Adrenal gland (tissue), 19 donors: ENCODE measurements at places on chromosomes 5 and 9.

DNA sequence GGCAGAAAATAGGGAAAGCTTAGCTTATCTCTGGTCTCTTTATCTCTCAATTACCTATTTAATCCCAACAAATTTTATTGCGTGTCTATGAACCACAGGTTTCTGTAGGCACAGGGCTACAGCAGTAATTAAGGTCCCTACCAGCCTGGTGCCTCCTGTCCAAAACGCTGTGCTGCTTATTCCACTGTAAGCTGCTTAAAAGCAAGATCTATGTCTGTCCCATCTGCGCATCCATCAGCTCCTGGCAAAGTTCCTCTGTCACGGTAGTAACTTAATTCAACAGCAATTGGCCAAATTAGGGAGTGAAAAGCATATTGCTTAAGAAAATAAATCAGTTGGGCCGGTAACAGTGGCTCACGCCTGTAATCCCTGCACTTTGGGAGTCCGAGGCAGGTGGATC is 235.8 kb upstream of the VLDLR start:
- no peak for DNase-seq

DNA sequence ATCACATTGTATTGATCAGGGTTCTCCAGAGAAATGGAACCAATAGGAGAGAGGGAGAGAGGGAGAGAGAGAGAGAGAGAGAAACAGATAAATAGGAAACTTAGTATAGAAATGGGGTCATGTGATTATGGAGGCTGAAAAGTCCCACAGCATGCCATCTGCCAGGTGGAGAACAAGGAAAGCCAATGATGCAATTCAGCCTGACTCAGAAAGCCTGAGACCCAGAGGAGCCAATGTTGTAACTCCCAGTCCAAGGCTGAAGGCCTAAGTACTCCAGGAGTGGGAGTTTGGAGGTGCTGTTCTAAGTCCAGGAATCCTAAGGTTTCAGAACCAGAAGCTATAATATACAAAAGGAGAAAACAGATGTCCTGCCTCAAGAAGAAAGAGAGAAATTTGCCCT is 48.4 kb upstream of the ISOC1 start:
- no peak for DNase-seq

GRCh38 chr9:124041817-124042116 is 30.2 kb downstream of the LHX2 start:
- DNase-seq: no peak

DNA sequence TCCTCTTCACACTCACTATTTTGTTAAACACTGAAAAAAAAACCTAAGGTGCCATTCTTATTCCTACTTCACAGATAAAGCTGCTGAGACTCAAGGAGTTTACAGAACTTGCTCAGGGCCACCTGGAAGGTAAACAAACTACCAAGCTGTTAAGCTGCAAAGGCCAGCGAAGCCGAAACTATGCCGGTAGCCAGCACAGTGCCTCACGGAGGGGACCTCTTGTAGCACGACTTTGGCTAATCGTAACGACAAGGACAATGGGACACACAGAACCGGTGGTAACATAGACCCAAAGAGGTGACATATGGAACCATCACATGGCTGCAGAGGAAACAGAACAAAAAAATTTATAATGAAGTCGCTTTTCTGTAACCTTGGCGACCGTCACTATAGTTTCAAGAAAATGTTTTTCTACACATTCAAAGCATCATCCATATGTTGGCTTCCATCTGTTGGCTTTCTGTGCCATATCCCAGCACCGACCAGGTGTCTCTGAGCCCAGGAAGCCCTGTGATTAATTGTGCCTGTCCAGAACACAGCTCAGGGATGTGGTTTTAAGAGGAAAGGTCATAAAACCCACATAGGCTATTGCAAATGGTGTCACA is 60.3 kb downstream of the S1PR3 start:
- DNase-seq: no peak

DNA sequence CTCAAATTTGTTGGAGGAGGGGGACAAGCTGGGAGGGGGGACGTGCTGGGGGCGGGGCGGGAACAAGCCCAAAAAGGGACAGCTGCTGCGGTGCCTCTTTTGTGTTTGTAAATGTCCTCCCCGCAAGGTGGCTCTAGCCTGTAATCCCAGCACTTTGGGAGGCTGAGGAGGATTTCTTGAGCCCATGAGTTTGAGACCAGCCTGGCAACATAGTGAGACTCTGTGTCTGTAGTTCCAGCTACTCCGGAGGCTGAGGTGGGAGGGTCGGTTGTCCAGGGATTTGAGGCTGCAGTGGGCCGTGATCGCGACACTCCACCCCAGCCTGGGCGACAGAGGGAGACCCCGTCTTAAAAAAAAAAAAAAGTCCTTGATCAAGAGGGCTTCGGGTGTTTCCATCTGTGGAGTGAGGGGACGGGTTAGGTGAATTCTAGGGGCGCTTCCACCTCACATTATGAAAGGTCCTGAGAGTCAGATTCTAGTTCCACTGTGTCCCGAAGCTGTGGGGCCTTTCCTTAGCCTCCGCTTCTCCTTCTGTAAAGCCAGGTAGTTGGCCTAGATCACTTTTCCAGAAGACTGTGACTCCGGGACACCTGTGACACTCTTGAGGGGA is 779 bp upstream of the CTNNA1 start:
- peak; percentile 38 for DNase-seq

DNA sequence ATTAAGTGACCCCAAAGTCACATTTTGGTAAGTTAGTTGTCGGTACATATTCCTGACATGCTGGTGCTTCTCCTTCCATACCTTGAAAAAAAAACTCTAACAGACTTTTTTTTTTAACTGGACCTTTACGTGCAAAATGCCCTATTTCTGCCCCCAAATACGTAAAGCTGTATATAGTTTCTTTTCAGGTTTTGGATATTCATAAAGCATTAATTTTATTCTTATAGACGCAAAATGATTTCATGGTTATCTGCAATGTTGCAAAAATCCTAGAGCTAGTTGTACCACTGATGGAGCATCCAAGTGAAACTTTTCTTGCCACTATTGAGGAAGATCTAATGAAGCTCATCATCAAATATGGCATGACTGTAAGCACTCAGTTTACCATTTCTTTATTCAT is 167.6 kb downstream of the NIPBL start:
- DNase-seq: no peak
